NCI-H774 (cell line): ENCODE measurements at places on chromosomes 6 and 20.
A peak's percentile ranks its signal among the peaks of the same experiment; 100 is the strongest.

- DNase-seq = no peak
These were observed 17.1 kb downstream of the SULF2 start for GRCh38 chr20:47768016-47768824.

- peak; percentile 90 for DNase-seq
These were observed 586.3 kb downstream of the HTR1B start for GRCh38 chr6:76876922-76877553.

- no peak for DNase-seq
These were observed 147.1 kb upstream of the RALGAPA2 start for GRCh38 chr20:20859510-20859909.

- no peak for DNase-seq
These were observed 28.2 kb downstream of the POPDC3 start for GRCh38 chr6:105151644-105152043.

DNA sequence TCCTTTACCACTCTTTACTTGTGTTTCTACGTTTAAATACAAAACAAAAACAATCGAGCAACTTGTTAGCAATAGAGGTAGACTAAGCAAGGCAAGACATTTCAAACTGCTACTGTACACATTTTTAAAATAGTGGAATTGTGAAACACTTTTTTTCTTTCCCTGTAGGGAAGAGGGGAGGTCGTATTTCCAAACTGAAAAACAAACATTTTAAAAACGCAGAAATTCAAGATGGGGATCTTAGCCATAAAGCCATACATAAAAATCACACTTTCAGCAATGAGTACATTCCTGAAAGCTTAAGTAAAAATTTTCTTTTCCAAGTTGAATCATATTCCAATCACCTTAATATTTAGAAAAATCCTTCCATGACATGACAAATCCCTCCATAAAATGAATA is 267.6 kb downstream of the LAMA2 start:
- DNase-seq = no peak

DNA sequence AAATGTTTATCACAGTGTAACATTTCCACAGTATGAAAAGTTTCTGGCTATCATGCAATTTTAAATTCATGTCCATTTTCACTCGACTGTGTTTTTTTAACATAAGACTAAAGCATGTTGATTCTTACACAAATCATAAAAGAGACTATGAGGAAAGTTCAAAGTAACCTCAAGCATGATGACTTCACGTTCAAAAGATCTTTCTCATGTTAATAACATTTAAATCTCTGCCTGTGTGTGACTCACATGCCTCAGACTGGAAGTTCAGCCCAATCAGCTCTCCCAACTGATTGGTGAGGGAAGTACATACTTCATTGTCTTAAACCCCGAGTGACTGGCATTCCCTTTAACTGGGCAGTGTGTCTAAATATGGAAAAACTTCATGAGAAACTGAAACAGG is 37.4 kb downstream of the ATXN1 start:
- no peak for DNase-seq

GRCh38 chr6:132843316-132844035 is 29.1 kb downstream of the RPS12 start:
- no peak for DNase-seq

- DNase-seq = no peak
These were observed 45.6 kb upstream of the ESR1 start for GRCh38 chr6:151761851-151762250.

- DNase-seq = no peak
These were observed 130.1 kb downstream of the NFATC2 start for GRCh38 chr20:51412333-51412871.

DNA sequence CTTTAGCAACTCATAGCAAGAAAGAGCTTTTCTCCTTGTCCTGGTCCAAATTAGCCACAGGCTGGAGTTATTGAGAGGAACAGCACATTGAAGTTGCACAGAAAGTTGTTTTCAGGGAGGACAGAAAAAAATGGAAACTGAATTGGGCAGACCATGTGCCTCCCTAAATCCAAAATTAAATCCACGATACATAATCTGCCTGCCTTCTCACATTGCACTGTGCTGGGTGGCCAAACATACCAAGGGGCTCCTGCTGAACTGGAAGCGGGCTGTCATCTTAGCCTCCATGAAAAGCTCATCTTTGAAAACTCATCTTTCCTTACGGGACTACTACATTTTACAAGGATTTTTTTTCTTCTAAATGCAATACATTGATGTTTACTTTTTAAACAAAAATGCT is 59.9 kb downstream of the TNFAIP3 start:
- no peak for DNase-seq

DNA sequence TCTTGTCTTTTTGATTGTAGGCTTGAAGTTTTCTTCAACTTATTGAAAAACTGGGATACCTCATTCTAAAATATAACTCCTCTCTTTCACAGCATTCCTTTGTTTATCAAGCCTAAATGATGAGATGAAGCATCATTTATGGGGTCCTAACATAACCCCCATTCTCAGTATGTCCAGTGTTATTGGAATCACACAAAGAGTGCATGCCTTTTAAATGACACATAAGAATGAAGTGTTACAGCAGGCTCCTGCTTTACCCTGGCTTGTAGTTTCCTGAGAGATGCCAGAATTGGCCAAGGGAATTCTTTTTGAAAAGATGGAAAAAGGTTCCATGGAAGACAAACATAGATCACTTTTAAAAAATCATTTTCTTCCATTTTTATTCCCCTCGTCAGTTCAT is 502.4 kb downstream of the BCKDHB start:
- DNase-seq = no peak

DNA sequence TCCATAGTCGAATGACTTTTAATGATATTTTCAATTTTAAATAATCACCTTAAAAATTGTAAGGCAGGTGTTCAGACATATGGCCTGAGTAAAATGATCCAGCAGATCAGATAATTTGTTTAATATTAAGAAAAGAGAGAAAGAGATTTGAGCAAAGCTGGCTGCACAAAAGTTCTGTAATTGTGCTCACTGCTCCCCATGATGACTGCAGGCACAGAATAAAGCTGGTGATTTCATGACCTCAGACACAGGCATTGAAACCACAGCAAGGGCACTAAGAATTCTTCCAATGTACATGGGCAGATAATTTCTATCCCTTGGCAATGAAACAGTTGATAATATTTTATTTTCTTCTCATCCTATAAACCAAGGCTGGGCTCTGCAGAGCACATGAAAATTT is 553.1 kb downstream of the NKAIN2 start:
- no peak for DNase-seq

- DNase-seq = no peak
These were observed 47.1 kb downstream of the AKIRIN2 start for GRCh38 chr6:87654875-87655454.

DNA sequence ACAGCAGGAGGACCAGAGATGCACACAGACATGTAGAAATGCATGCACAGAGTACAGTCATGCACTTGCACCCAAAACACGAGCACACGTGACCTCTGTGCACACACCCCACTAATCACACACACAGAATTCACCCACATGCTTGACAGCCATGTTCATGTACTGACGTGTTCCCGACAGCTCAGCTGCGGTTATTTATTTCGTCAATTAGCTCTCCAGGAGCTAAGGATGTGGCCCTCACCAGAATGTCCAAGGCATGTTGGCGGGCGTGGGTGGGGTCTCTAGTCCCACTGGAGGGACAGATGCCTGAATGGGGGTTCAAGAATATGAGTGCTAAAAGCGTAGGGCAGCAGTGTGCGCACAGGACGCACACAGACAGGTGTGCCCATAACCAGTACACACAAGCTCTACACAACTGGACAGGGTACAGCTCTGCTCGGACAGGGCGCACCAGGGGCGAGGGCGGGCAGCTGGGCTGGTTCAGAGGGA is 571 bp upstream of the PRPF6 start:
- no peak for DNase-seq

GRCh38 chr20:22559711-22560318 is 24.6 kb downstream of the FOXA2 start:
- no peak for DNase-seq

- no peak for DNase-seq
These were observed 954 bp upstream of the BLCAP start for GRCh38 chr20:37528446-37529213.

DNA sequence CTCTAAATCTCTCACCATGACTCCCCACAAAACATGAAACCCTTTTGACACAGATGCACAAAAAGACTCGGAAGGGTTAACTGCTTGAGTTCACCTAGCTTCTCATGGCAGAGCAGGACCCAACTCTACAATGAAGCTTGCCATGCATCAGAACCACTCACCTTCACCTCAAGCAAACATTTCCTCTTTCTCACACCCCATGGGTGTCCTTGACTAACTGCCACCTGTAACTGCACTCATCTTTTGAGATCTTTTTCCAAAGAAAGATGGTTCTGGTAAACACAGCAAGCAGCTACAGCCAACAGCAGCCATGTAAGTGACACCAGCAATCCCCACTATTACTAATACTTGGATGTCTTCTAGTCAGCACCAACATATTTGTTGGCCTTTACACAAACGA is 76.5 kb downstream of the EFHC1 start:
- no peak for DNase-seq

- DNase-seq = no peak
These were observed 78.7 kb upstream of the PRSS16 start for GRCh38 chr6:27168586-27169443.

- DNase-seq = no peak
These were observed 6.1 kb upstream of the RNF8 start for GRCh38 chr6:37347670-37348111.

DNA sequence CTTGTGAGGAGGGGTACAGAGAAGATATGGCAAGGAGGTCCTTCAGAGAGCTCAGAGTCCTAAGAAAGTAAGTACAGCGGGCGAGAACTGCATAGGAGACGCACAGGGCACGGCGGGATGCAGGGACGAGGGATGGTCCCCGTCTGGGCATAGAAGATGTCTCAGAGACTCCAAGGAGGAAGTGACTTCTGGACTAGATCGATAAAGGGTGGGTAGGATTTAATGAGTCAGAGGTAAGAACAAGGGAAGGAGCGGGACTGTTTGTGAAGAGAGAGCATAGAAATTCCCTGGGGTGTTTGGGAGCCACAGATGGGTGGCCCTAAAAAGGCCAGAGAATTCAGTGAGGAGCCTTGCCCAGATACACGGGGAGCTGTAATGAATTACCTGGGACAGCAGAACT is 69.1 kb downstream of the FAM120B start:
- DNase-seq = no peak

DNA sequence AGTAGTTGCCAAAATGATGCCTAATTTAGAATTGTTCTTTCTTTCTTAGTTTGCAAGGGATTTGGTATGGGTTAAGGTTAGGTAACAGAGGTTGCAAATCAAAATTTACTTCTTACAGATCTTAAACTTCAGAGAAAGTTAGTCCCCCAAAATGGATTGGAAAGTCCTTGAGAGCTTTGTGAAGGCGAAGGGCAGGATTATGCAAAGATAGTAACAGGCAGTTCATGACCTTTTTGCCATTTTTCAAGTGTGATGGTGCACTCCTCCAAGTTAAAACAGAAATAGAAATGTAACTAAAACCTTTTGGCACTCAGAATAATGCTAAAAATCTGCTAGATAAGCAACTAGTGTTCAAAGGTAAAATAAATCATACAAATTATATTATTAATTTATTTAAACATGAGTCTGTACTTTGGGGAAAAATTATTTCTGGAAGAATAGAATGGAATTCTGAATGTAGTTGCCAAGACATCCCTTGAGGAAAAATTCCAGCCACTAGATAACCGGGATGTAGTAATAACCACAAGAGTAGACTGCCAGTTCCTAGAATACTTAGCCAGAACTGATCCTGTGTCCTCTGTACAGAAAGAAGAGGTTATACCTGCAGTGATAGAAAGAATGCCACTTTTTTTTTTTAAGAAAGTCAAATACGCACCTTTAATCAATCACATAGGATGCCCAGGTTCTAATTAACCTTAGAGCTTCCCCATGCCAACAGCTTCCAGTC is 31.8 kb upstream of the DAAM2 start:
- DNase-seq = no peak

GRCh38 chr6:112429226-112429625 is 82.1 kb downstream of the RFPL4B start:
- DNase-seq = no peak

DNA sequence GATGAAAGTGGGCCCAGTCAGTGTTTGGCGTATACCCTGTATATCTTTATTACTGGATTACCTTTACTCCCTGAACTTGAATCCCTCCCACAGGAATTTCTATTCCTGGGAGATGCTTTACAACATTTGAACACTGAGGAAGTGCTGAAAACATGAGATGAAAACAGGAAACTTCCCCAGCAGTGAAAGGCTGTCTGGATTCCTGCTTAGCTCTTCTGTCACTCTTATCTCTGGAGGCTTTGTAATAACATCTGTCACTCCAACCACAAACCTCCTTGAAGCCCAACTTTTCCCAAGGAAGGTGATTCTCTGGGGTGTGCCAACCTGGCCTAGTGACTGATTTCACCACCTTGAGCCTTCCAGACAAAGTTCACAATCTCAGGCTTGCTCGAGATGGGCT is 264.5 kb upstream of the BMP2 start:
- no peak for DNase-seq

- no peak for DNase-seq
These were observed 111.2 kb downstream of the GMPR start for GRCh38 chr6:16349544-16349943.

DNA sequence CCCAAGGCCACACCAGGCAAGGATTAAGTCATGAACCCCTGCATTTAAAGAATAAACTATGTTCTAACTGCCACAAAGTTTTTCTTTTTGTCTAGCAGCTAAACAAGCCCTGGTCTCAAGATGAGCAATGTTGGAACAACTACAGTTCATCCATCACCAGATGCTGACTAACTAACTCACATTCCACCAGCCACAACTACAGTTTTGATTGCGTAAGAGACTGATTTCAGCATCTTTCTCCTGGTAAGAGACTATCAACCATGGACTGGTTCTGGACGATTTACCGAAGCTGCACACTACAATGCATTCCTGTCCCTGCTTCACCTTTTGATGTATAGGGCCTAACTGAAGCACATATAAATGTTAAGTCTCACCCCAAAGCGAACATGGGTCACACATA is 43.0 kb downstream of the F13A1 start:
- no peak for DNase-seq

DNA sequence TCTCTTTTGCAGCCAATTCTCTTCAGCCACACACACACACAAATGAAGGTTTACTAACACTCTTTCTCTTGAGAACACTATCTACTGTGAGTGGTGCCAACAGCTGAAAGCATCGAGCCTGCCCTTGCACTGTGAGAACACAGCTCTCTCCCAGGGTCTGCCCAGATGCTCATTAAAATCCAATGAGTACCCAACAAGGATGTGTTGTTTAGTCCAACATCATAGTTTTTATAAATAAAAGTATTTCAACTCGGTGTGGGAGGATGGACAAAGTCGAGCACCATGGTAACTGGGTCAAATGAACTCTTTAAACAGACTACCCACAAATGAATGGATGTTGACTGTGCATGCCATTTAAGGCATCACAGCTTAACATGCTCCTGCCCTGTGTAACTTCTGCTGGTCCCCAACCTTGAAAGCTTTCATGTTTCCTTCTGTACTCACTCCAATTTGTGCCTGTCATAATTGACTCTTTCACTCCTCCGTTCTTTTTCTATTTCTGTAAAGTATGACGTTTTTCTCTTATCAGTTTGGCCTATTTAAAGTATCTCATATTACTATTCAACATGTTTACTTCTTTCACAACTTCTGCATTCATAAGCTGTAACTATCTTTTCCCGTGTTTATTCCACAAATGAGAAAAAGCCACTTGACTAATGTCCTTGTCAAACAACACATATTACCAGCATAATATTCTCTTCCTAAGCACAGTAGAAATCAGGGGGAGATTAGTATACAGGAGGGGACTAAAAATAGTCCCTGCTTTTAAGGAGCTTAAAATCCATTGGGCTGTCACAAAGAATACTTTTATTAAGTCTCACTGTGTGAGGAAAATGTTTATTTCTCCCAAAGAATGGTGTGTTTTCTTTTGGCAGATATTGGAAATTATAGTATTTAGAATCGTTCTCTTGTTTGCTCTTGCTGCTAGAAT is 215.4 kb downstream of the RFPL4B start:
- DNase-seq = no peak
